ENCODE measurements at places on chromosomes 16 and 17. TPM values are rescaled to one million over a fixed set of nuclear protein-coding genes. Genes with fewer than 3 reads are reported as not detected.

DNA sequence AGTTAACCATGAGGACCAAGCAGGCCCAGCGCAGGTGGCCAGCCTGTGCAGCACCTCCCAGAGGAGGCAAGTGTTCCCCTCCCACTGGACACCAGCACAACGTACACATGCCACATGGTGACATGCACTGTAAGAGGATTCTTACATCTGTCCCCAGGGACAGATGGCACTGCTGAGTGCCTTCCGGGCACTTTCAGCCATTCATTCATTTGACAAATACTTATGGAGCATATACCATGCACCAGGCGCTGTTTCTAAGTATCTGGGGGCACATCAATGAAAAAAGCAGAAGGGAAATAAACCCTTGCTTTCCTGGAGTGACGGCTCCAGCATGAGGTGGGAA, 79.6 kb downstream of the GAS7 start:
- no peak for DNase-seq

DNA sequence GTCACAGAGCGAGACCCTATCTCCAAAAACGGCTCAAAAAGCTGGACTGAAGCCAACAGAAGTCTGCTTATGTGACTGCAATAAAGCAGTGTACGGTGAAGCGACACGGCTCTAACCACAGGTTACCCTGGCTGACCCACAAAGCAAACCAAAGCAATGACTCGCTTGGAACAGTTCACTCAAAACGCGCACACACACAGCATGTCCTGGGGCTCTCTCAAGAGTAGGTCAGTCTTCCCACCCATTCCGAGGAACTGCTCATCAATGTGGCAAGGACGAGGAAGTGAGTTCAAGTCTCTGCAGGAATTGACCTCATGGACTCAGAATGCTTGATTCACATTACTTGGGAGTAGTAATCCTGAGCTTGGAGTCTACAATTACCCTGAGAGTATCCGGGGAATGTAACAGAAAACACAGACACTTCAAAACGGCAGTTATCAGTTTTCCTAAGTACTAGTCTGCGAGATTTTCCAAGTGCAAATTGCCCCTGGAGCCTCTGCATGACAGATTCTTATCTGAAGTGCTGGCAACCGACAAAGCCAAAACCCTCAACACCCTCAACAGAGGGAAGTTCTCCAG, 25.4 kb downstream of the PELP1 start:
- peak; percentile 89 for DNase-seq

- peak; percentile 7 for DNase-seq
These were observed 2.2 kb upstream of the PELP1 start for GRCh38 chr17:4706121-4706520.

GRCh38 chr17:46108120-46108519, 85.1 kb downstream of the KANSL1 start:
- DNase-seq: peak; percentile 16

DNA sequence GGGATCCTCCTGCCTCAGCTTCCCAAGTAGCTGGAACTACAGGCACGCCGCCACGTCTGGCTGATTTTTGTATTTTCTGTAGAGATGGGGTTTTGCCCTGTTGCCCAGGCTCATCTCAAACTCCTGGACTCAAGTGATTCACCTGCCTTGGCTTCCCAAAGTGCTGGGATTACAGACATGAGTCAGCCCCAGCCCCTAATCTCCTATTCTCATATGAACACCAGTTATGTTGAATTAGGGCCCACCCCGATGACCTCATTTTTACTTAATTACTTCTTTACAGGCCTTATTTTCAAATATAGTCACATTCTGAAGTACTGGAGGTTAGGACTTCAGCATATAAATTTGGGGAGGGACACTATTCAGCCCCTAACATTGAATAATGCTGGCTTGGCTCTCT, 49.2 kb downstream of the ZNRF1 start:
- peak; percentile 19 for DNase-seq

GRCh38 chr16:89350701-89351380, 133.3 kb downstream of the ZNF778 start:
- no peak for DNase-seq

DNA sequence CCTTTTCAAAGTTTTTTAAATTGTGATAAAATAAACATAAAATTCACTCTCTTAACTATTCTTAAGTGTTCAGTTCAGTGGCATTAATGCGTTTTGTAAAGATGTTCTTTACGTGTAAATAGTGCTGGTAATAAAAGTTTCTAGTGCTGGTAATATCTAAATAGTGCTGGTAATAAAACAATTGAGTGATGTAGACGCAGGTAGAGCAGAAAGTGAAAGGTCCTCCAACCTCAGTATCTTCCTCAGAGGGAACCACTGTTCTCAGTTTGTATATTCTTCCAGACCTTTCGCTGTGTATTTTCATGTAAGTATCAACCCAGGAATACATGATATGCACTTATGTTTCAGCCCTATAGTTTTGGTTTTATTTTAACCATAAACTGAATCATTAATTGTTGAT, 53.1 kb downstream of the CLEC16A start:
- DNase-seq: no peak

DNA sequence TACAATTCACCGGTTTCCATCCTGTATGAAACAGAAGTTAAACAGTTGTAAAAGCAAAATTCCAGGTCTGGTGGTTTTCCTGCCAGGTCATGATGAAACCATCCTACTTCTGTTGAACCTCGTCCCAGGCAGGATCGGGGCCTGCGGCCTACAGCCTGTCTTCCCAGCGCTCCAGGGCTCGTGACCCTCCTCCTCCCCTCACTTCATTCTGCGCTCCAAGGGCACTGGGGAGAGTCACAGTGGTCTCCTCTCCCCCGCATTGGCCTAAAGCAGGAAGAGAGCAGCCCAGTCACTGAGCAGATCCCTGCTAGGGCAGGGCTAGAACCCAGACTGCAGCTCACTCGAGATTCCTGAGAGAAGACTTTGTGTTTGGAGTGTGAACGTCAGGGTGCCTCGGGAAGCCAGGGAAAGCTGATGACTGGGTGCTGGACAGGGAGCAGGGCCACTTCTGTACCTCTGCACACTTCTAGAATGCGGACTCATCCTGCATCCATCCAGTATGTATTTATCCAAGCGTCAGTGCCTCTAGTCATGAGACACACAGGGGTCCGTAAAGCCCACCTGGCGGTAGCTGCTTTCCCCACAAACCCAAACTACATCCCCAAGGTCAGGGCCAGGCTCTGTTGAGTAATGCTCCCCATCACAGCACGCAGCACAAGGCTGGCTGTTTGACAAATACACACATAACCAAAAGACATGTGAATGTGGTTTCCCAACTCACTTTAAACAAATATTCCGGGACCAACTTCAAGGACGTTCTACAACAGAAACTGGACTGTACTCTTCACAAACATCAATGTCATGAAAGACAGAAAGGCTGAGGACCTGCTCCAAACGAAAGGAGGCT, 1.7 kb upstream of the ITGAE start:
- peak; percentile 79 for DNase-seq

USB1 gene
- 25.1 TPM for total RNA-seq

SMTNL2 gene
- total RNA-seq: not detected

FOXJ1 gene
- 0.26 TPM for total RNA-seq

BCL6B gene
- total RNA-seq: 0.12 TPM

IL21R gene
- 0.55 TPM for total RNA-seq

CETP gene
- total RNA-seq: not detected

All from PC-3 (cell line).